Stimulated activated CD4-positive, alpha-beta T cell treated with anti-CD3 and anti-CD28 coated beads, TNF-alpha, amount 100 ng/mL, for 48 hours (primary cell): ENCODE measurements at places on chromosomes 1 and 21.

DNA sequence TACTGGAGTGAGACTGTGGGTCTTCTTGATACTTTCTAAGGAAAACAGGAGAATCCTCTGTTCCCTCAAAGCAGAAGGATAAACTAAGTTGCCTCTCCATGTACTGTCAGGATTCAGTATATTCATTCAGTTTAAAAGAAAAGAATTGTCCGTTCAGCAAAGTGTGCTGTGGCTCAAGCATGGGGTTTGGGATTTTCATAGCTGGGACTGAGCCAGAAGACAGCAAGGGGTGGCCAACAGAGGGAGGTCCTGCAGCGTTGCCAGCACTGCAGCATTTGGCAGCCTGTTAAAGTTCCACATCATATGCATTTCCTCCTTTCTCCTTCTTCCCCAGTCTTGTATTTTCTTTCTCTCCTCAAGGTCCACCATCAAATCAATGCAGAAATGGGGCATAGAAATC, 75.1 kb downstream of the DTL start:
- DNase-seq = no peak

DNA sequence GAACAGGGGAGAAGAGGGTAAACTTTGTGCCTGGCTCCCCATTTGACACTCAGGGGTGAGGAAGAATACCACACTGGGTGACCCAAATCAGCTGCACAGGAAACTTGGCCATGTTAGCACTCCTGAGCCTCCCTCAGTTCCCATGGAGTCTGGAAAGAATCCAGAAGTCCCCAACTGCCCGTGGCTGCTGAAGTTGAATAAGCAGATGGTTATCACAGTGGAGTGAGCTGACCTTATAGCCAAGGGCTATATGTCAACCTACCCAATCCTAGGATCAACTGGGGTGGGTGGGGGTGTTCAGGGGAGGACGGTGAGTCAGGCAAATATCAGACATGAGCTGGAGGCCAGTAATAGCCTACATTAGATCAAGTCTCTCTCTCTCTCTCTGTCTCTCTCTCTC, 20.4 kb downstream of the KCNH1 start:
- DNase-seq = no peak

- DNase-seq = no peak
Measured at GRCh38 chr1:160159846-160160245, 8.4 kb downstream of the ATP1A4 start.

DNA sequence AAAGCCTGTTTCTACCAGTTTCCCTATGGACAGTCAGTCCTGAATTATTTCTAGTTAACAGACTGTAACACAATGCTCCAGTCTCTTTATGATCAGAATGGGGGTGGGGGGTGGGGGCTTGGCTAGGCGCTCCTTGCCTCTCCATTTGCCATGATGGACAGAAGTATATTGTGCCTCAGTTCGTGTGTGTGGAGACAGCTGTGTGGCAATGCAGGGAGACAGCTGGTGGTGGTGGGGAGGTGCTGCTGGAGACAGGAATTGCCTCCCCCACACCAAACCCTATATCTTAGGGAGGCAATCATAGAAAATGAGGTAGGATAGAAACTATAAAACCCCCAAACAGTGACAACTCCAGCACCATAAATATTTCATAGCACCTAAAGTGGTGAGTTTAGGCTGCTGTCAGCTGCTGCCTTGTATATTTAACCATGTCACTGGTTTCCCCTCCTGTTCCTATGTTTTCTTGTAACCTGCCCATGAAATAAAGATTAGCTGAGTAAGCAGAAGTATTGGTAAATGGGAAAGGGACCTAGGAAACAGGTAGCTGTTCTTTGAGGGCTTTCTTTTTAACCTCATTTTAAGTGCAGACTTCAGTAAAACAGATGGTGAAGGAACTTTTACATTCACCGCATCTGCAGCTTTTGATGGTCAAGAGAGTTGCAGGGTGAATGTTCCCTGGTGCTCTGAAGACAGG, 3.4 kb downstream of the PLXNA2 start:
- DNase-seq = no peak

GRCh38 chr1:10973552-10973951, 38.9 kb upstream of the TARDBP start:
- DNase-seq = no peak

DNA sequence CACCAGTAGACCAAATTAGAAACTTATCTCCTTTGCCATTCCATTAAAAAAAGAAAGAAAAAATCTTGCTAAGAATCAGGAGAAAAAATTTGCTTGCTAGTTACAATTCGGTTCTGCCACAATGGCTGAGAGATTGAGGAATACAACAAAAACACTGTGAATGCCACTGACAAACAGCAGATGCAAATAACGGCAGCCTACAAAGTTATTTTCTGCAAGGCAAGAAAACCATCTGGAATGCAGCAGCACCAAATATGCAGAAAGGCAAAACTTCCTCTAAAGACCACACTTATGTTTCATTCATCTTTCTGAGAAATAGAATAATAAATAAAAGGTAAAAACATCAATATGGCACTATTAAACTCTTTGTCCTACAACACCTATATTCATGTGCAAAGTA, 75.7 kb downstream of the ENAH start:
- no peak for DNase-seq

- DNase-seq = no peak
Measured at GRCh38 chr1:177659281-177659680, 310.6 kb downstream of the SEC16B start.

GRCh38 chr1:221740993-221741702, 741 bp downstream of the DUSP10 start:
- no peak for DNase-seq

GRCh38 chr1:34597877-34598514, 156.9 kb upstream of the GJB5 start:
- DNase-seq = peak; percentile 48

GRCh38 chr1:35555601-35556477, 1.4 kb downstream of the KIAA0319L start:
- DNase-seq = no peak

GRCh38 chr1:59152511-59152910, 144.4 kb upstream of the FGGY start:
- no peak for DNase-seq

DNA sequence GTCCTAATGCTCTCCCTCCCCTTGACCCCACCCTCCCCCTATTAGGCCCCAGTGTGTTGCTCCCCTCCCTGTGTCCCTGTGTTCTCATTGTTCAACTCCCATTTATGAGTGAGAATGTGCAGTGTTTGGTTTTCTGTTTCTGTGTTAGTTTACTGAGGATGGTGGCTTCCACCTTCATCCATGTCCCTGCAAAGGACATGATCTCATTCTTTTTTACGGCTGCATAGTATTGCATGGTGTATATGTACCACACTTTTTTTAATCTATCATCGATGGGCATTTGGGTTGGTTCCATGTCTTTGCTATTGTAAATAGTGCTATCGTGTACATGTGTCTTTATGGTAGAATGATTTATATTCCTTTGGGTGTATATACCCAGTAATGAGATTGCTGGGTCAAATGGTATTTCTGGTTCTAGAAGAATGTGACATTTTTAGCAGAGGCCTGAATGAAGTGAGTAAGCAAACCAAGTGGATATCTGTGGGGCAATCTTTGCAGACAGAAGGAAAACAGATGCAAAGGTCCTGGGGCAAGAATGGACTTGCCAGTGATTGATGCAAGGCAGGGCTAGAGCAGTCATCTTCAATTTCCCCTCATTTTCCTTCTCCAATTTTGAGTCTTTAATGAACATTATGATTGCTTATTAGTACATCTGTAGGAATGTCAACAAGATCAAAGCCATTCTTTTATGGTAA, 50.2 kb downstream of the UBE4B start:
- DNase-seq = no peak

GRCh38 chr21:40766381-40766780, 80.6 kb downstream of the DSCAM start:
- DNase-seq = no peak

DNA sequence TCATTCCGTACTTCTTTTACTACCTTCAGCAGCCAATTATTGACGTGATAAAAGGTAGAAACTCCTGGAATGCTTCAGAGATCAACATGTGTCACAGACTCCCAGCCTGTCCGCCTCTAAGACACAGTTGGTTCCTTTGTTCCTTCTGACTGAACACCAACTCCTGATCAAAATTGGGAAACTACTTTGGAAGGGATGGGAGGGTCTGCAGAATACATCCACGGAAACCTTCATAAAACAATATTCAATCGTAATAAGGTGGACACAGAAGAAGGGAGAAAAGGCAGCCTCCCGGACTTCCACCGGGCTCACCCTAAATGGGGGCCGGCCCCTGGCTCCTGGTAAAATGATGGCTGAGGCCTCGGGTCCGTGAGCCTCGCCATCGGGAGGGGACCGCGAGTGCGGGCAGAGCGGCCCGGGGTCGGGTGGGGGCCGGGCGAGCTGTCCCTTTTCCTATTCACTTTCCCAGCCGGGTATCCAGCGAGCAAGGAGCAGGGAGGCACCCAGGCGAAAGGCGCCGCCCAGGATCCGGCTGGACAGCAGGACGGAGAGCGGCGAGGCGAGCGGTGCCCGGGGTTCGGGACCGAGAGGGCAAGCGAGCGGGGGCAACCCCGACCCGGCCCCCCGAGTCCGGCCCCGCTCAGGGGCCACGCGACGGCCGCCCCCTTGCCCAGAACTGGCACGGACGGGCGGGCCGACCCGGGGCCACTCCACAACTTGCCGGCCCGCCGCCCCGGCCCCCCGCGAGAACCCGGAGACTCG, 805 bp downstream of the NRIP1 start:
- no peak for DNase-seq

GRCh38 chr1:69913977-69914376, 291.4 kb downstream of the LRRC40 start:
- DNase-seq = no peak

- DNase-seq = no peak
Measured at GRCh38 chr1:58942759-58943191, 158.9 kb upstream of the JUN start.

GRCh38 chr21:46622226-46622625, 13.2 kb upstream of the PRMT2 start:
- DNase-seq = no peak

GRCh38 chr21:15367061-15367626, 302.3 kb upstream of the NRIP1 start:
- no peak for DNase-seq

DNA sequence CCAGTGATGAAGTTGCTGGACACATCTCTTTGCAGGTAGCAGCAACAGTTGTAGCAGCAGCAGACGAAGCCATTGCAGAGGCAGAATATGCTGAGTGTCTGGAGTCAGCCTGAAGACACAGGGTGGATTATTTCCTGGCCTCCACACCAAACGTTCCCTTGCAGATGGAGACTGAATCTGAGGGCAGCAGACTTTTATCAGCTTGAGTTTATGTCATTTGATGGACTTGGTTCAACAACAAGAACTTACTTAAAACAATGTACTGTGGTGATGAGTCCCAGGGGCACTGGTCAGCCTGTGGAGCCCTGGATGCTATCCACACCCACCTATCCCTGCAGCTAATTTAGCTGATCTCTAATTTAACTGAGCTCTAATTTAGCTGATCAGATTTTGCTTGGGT, 17.1 kb upstream of the MPZL1 start:
- no peak for DNase-seq

DNA sequence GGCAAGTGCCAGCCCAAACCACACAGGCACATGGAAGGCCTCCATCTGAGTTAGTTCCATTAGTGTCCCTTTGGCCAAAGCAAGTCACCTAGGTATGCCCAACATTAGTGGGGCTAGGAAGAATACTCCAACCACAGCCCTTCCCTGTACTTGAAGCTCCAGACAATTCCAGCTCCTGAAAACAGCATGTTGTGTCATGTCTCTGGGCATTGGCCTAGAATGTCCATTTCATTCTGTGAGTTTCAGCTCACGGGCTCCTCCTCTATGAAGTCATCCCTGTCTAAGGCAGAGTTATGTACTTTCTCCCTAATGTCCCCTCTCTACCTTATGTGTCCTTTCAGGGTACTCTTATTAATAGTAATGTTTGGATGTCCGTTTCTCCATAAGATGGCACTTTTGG, 96.5 kb upstream of the SPATA6 start:
- DNase-seq = no peak

- DNase-seq = no peak
Measured at GRCh38 chr1:22845398-22845935, 127.2 kb downstream of the LACTBL1 start.

GRCh38 chr1:17011092-17011438, 663 bp downstream of the ATP13A2 start:
- DNase-seq = no peak

- no peak for DNase-seq
Measured at GRCh38 chr1:162573136-162573535, 11.6 kb downstream of the UAP1 start.

DNA sequence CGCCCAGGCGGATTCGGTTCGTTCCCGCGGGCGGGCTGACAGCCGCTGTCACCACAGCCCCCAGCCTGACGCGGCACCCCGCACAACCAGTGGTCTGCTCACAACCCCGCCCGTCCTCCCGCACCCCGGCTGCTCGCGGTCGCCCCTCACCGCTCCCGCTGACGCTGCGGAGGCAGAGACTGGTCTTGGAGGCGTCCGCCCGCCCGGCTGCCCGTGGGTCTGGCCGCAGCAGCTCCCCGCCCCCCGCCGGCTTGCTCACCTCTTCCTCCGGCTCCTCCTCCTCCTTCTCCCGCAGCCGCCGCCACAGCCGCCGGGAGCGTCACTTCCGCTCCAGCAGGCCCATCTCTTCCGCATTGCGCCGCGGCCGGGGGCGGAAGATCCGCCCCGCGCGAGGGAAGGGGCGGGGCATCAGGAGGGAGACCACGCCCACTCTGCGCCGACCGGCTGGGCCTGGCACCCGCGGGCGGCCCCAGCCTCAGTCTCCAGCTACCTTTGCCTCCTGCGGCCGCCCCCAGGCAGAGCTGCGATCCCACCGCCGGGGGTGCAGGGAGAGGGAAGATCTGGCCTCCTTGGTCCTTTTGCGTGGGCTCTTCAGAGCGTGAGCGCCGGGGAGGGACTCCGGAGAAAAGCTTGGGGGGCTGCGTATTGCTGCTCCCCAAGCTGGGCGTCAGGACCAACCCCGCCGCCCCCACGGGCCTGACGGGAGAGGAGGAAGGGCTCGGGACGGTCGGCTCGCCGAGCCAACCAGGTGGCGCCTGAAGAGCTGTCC, at the start of gene SYNJ1:
TSS of gene SYNJ1 (minus strand) at position 327 of the 769 bp plus-strand sequence. CDS start 1,118 bp downstream, outside the sequence.
- peak; percentile 90 for DNase-seq

DNA sequence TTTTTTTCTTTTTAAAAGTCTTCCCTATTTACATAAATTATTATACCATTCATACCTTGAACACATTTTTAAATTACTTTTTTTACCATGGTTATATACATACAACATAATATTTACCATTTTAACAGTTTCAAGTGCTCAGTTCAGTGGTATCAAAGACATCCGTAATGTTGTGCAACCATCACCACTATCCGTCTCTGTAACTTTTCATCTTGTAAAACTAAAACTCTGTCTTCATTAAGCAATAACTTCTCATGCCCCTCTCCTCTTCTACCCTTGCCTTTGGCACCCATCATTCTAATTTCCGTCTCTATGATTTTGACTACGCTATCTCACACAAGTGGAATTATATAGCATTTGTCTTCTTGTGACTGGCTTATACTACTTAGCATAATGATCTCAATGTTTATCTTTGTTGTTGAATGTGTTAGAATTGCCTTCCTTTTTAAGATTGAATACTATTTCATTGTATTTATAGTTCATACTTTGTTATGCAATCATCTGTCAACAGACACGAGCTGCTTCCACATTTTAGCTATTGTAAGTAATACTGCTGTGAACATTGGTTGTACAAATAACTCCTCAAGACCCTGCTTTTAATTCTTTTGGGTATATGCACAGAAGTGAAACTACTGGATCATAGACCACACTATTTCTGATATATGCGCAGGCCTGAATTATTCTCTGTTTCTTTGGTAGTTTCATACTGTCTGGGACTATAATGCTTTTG, 689.5 kb upstream of the NCAM2 start:
- DNase-seq = no peak
